NCI-H2081 treated with DMSO at 0.1 percent for 48 hours (cell line): ENCODE measurements at places on chromosomes 4 and X.

DNA sequence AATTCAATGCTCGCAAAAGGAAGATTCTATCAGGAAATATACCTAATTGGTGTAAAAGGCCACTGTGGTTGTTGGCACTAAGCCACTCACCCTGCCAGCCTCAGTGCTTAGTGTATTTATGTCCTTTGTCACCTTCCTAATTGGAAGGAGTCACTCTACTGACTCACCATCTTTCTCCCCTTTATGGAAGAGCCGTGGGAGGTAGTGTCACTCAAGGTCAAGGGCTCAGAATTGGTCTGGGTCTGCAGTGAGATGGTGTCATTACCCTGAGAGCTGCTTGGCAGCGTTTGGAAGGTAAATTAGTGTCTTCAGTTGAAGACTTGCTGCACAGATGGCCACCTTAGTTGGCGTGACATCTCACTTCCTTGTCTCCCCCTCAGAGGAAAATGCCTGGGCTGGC lies 41.7 kb upstream of the CDKN2AIP start:
- DNase-seq, result no peak

DNA sequence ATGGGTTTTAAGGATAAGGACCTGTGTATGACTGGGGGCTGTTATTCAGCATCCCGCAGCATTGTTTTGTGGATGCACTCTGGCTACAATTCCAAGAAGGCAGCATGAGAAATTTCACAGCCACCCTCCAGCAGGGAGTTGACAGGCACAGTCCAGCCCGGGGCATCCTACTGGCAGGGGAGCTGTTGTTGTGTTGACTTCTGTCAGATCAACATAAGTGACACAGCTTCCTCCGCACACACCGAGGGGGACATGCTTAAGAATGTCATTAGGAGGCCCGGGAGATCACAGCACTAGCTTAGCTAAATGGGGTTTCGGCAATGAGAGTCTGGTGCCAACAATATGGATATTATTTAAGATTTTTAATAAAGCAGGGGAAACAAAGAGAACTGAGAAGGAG lies 326.5 kb downstream of the ASMT start:
- no peak for DNase-seq

GRCh38 chrX:132365490-132365889 lies 123.3 kb downstream of the MBNL3 start:
- no peak for DNase-seq

- no peak for DNase-seq
These were observed 79.9 kb downstream of the ZFX start for GRCh38 chrX:24229400-24229879.
